ENCODE measurements at places on chromosomes 2 and 18. TPM values are rescaled to one million over a fixed set of nuclear protein-coding genes. Genes with fewer than 3 reads are reported as not detected.
A peak's percentile ranks its signal among the peaks of the same experiment; 100 is the strongest.

The EGR4 gene
- not detected for total RNA-seq

DNA sequence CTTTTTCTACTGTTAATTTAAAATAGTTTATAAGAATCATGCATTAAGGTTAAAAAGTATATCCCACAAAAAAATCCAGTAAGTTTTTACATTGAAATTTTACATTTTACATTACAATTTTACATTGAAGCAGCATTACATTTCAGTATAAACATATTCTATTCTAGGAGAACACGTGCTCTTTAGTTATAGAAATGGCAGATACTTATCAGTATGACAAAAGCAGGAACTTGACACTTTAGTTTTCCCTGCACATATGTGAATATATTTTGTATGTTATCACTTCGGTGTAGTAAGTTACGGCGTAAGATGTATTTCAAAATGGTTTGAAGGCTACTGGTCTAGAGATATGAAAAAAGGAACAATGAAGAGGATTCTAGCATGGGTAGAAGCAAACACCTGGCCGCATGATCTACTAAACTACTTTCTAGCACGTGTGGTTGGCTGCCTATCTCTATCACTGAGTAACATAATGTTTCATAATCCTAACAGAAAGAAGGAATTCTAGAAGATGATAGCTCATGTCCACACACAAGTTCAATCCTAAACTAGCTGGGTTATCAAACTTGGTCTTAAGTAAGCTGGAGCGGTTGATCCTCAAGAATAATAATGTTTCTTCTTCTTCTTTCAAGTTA, 5.4 kb downstream of the IMMT start:
- no peak for DNase-seq

The ASB18 gene
- total RNA-seq = not detected

- DNase-seq = no peak
Measured at GRCh38 chr2:79005216-79005615, 20.3 kb upstream of the REG3G start.

DNA sequence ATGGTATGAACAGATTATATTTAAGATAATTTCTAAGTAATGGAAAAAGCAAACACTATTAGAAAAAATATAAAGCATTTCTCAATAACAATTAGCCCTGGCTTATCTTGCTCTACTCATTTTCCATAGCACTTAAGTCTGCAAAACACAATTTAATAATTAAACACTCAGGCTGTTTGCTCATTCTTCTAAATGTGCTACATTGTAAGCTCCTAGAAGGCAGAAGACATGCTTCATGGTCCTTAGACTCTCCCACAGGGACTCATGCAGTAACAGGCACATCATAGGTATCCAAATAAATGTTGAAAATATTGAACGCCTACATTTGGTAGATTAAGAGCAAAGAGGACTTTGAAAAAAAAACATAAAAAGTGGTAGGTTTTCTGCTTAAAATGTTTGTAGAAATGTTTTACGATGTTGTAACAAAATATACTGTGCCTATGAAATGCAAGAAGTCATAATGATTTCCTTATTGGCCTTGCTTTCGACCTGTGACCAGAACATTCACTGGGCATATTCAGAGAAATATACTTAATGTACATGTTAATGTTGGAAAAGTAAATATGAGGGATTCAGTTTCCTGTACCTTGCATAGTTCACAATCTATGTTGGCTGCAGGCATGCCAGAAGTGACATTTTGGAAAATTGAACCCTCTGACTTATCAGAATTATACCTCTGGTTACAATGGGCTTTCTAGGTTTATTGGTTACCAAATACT, 27.2 kb downstream of the G6PC2 start:
- no peak for DNase-seq

DNA sequence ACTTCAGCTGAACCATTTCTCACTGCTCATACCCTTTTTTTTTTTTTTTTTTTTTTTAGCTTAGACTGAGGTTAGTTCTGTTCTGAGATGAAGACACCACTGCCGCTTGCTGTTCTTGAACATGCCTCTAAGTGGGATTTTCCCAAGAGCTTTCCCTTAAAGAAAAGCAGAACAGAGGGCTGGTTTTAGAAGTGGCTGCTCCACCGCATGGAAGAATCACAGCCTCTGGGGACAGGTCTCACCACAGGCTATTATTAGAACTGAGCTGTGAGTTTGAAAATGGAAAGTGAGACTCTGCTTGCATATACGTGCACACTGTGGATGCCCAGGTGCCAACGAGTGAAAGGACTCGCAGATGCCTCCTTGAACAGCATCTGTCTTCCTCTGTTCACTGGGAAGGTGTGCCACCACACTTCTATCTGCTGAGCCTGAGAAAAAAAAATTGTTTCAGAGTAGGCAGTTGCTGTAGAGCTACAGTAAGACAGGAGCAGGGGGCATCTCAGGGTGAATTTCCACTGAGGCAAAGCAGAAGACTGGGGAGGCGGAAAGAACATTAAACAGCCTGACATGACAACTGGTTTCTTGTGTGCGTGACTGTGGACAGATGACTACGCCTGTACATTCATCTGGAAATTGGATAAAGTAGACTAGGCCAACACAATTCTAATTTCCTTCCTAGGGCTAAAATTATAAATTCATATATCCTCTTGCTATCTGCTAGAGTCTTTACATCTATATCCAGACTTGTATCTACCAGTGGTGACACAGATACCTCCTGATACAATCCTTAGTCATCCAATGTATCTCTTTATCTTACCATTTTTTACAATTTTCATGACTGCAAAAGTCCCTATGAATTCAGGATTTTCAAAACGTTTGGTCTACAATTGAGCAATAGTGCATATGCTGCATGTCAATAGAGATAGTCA, 1045.7 kb upstream of the CELF4 start:
- DNase-seq = no peak

DNA sequence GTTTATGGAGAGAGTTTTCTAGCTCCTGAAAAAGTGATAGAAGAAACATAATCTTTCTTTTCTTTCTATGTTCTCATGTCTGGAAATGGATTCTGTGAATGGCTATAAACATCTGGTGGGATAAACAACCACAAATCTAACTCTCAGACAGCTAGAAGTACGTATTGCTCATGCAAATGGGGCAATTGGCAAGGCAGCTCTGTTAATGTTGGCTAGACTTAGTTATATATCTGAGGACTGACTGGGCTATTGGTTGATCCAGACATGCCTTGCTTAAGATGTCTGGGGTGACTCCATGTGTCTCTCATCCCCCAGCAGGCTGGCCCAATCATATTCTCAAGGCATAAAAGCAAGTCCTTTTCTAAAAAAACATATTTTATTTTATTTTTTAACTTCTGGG, 939.2 kb upstream of the NRXN1 start:
- no peak for DNase-seq

The SPATA3 gene
- not detected for total RNA-seq

GRCh38 chr2:17960925-17961324, 82.5 kb downstream of the KCNS3 start:
- DNase-seq = no peak

The KCNG3 gene
- total RNA-seq = not detected

DNA sequence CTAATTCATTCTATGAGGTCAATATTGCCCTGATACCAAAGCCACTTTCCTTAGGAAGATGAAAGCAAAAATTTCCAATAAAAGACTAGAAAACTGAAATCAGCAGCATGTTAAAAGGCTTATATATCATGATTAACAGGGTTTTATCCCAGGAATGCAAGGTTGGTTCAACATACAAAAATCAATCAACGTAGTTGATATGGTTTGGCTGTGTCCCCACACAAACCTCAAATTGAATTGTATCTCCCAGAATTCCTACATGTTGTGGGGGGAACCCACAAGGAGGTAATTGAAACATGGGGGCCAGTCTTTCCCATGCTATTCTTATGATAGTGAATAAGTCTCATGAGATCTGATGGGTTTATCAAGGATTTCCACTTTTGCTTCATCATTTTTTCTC, 11.7 kb upstream of the ABCB11 start:
- DNase-seq = no peak

- no peak for DNase-seq
Measured at GRCh38 chr2:109290887-109291643, 162.1 kb downstream of the SH3RF3 start.

The GAREM1 gene
- total RNA-seq = 0.33 TPM

GRCh38 chr2:128103407-128103806, 12.4 kb downstream of the UGGT1 start:
- no peak for DNase-seq

The CXCR2 gene
- not detected for total RNA-seq

The MYO7B gene
- total RNA-seq = not detected

DNA sequence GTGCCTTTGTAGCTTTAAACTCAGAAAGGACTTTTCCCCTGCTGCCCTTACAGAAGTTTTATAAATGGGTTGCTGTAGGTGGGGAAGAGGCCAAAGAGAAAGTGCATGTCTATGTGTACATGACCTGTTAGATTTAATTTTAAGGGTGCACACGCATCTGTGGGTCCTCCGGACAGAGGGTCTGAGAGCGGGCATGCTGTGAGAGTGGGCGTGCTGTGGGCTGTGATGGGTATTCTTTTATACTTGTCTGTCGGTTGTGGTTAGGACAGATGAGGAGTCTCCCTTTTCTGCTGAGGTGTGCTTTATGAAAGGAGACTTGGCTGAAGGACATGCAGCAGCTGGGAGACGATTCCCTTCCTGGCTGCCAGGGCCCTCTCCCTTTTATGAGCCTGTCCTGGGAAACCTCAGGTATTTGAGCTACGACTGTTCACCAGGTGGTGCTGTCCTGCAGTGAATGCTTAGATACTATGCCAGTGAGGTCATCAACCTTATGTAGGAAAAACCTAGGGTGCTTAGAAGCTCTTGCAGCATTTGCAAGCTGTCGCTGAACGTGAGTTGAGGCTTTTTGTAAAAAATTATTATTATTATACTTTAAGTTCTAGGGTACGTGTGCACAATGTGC, 67.5 kb downstream of the TANC1 start:
- DNase-seq = peak; percentile 24

The PCBP1 gene
- total RNA-seq = 407 TPM

The AMER3 gene
- total RNA-seq = not detected

The UGT1A4 gene
- not detected for total RNA-seq

GRCh38 chr2:157424374-157424773, 19.5 kb downstream of the CYTIP start:
- no peak for DNase-seq

GRCh38 chr18:8835521-8835953, 130.2 kb downstream of the MTCL1 start:
- no peak for DNase-seq

GRCh38 chr2:54559006-54559445, 102.9 kb downstream of the SPTBN1 start:
- no peak for DNase-seq

- DNase-seq = no peak
Measured at GRCh38 chr2:150480241-150480640, 7.2 kb downstream of the RND3 start.

The EPB41L3 gene
- total RNA-seq = 0.44 TPM

DNA sequence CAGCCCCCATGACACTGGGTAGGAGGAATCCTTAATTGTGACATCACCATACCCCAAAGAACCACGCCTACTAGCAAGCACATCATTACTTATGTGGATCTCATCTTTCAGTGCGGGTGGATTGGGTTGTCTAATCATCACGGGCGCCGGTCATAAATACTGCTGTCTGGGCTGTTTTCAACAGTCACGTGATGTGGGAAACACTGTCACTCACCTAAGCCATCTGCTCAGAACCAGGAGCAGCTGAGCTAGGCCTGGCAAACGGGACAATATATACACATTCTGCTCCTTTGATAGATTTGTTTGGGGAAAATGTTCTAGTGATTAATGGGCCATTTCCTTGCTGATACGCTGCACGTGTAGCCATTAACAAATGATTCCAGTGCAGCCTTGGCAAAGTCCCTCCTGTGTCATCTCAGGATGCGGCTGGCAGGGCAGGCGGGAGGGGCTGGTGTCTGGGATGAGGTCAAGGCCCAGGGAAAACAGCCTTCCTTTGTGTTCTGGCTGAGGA, 145.9 kb upstream of the COPS8 start:
- DNase-seq = no peak

The CREG2 gene
- total RNA-seq = not detected

The COLEC12 gene
- total RNA-seq = 0.04 TPM

GRCh38 chr2:14866736-14867352, 234.3 kb downstream of the LRATD1 start:
- DNase-seq = no peak

The IDH1 gene
- total RNA-seq = 80.8 TPM

GRCh38 chr2:9753276-9753600, 90.0 kb upstream of the TAF1B start:
- peak; percentile 68 for DNase-seq

The ACYP2 gene
- total RNA-seq = 3.4 TPM

The GKN2 gene
- total RNA-seq = not detected

DNA sequence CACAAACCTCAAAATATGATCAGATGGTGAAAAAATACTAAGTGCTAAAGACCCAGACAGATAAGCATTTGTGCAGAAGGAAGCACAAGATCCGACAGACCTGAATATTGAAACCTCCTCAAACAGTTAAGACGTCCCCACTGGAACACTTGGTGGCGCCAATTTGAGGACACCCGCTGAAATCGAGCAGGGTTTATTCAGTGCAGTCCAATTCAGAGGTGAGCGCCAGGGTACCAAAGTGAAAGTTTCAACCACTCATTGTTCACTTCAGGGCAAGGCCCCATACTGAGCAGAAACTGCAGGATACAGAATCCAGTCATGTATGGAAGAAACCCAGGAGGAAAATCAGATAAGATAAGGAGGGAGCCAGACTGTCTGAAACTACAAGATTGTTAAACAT, 417.6 kb downstream of the LRRTM4 start:
- DNase-seq = no peak

DNA sequence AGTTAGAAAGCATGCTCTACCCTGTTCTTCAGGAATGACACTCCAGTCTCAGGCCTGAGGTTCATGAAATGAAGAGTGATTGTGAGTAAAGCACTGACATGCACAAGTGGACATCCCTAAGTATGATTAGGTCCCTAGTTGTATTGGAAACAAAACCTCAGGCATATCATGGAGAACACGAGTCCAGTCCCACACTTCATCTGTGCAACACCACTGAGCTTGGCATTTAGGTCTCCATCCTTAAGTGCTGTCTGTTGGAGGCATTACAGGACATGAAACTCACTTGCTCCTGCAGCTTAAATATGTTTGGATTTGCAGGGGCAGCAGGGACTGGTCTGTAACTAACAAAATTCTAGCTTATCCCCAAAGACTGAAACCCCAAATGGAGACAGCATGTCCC, 250.3 kb upstream of the KLHL29 start:
- DNase-seq = no peak

- peak; percentile 23 for DNase-seq
Measured at GRCh38 chr18:7789856-7790552, 222.9 kb downstream of the PTPRM start.

DNA sequence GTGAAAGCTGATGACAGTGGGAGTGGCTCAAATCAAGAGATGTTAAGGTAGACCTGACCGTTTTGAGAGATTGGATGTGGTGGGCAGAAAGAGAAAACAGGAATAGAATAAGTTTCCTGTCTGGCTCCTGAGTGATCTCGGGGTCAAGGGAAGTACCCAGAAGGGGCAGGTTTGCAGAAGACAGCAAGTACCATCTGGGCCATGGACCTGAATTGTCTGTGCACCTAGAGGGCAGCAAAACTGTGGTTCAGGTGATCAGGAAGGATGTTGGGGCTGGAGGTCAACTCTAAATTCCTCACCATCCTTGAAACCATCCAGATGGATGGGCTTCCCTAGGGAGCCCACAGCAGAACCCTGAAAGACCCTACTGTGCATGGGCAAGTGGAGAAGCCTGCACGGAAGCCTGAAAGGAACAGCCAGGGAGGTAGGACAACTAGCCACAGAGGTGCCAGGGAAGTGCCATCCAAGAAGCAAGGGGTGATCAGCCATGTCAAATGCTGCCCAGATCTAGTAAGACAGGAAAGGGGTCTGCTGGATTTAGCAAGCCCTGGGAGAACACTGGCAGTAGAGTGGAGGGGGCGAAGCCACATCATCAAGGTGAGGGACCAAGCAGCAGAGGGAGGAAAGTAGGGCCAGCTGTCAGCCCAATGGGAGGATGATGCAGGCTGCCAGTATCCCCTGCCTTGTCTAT, 8.0 kb downstream of the TEX261 start:
- no peak for DNase-seq

Data from K562 (cell line).